ENCODE measurements at places on chromosomes 13 and 19. TPM values are rescaled to one million over a fixed set of nuclear protein-coding genes. Genes with fewer than 3 reads are reported as not detected.

Gene RGL3
- 58.8 TPM for total RNA-seq

Gene ZNF100
- total RNA-seq: 13.9 TPM

Gene NCAN
- total RNA-seq: not detected

Gene ZNF709
- total RNA-seq: 1.7 TPM

Gene PRKCG
- total RNA-seq: 1.7 TPM

Gene ENOX1
- 9.1 TPM for total RNA-seq

Gene ZNF560
- not detected for total RNA-seq

Gene ICAM5
- total RNA-seq: 3.2 TPM

Gene MEDAG
- not detected for total RNA-seq

Gene FGF9
- total RNA-seq: 1.0 TPM

Gene LAIR1
- total RNA-seq: not detected

Gene RFPL4A
- not detected for total RNA-seq

Gene SMIM44
- not detected for total RNA-seq

Gene DENND1C
- 3.5 TPM for total RNA-seq

Gene ZNF99
- total RNA-seq: not detected
